Left ventricle myocardium inferior (tissue), 1 donor: ENCODE measurements at places on chromosomes 5 and 9. TPM values are rescaled to one million over a fixed set of nuclear protein-coding genes. Genes with fewer than 3 reads are reported as not detected.

GRXCR2 gene
- total RNA-seq = 1.1 TPM

ALDH1A1 gene
- 20.7 TPM for total RNA-seq

ABITRAM gene
- 18.4 TPM for total RNA-seq

GRCh38 chr5:91464886-91465646, 81.9 kb upstream of the ARRDC3 start:
- no peaks in the 10 kb centered on the region for H3K4me1 ChIP-seq
- H3K27ac ChIP-seq = no peak overlapping the region

DNA sequence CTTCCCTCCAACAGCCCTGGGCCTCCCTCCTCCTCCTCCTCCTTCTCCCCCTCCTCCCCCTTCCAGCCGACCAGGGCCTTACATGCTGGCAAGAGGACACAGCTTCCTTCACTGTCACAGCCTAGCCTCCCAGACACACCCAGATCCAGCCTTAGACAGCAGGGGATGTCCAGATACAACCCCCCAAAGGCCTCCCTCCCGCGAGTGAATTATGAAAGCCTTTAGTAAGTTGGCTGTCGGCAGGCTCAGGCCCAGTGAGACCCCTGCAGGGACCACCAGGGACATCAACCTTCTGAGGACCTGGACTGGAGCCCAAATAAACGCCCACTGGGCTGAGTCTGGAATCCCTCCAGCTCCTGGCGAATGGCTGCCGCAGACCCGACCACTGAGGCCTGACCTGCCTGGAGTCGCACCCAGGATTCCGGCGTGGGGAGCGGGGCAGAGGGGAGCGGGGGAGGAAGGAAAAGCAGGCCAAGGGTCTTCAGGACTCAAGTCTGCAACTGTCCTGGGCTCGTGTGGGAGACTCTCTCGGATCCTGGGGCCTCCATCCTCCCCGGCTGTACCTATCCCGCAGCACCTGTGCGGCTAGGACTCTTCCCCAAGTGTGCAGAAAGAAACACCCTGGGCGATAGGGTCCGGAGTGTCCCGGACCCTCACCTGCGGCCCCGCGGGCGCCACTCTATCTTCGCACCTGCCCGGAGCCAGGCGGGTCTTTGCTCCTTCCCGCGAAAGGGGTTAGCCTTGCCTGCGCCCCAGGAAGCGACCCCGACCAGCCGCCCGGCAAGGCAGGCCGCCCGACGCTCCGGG, 705 bp downstream of the SEPTIN8 start:
- H3K36me3 ChIP-seq = no peaks in the 10 kb centered on the region
- peak overlapping the region; percentile 95 for H3K4me3 ChIP-seq
- H3K27ac ChIP-seq = peak overlapping the region; percentile 90
- DNase-seq = peak; percentile 36

DNA sequence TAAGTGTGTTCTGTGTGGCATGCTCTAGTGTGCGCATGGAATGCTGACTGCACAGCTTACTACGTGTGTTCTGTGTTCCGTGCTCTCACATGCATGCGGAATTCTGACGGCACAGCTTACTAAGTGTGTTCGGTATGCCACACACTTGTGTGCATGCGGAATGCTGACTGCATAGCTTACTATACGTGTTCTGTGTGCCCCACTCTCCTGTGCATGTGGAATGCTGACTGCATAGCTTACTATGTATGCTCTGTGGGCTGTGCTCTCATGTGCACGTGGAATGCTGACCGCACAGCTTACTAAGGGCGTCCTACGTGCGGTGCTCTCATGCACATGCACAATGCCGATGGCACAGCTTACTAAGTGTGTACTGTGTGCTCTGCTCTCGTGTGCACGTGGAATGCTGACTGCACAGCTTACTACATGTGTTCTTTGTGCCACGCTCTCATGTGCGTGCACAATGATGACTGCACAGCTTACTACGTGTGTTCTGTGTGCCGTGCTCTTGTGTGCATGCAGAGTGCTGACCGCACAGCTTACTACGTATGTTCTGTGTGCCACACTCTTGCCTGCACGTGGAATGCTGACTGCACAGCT, 548.9 kb downstream of the IRX1 start:
- no peaks in the 10 kb centered on the region for H3K36me3 ChIP-seq
- H3K27me3 ChIP-seq = no peaks in the 10 kb centered on the region
- H3K27ac ChIP-seq = no peak overlapping the region
- H3K4me3 ChIP-seq = no peak overlapping the region
- DNase-seq = no peak

- H3K27ac ChIP-seq = peak overlapping the region; percentile 69
- no peaks in the 10 kb centered on the region for H3K27me3 ChIP-seq
- no peak overlapping the region for H3K4me3 ChIP-seq
- H3K4me1 ChIP-seq = peaks cover 74% of the 10 kb centered on the region
- no peak for DNase-seq
Observed at GRCh38 chr5:138949223-138949574, 74.1 kb upstream of the LRRTM2 start.

DNA sequence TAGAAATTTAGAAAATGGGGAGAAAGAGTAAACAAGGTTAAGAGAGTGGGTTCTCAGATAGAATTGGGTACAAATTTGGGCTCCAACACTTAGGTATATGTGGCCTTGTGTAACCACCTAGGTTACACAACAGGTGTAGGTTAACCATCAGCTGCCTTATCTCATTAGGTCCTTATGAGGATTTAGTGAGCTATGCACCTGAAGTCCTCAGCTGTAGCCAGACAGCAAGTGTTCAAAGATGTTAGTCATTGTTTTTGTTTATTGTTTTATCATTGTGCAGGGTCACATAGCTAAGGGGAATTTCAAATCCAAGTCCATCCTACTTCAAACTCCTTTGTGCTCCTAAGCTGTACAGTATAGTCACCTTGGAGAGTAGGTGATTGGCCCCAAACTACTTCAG, 970 bp upstream of the TRIM32 start:
- no peak overlapping the region for H3K27ac ChIP-seq
- peaks cover 51% of the 10 kb centered on the region for H3K4me1 ChIP-seq
- no peak for DNase-seq
- no peaks in the 10 kb centered on the region for H3K36me3 ChIP-seq

GRCh38 chr9:5437254-5438216, at the start of gene PLGRKT:
PLGRKT (minus strand) TSS chr9:5437925; CDS start chr9:5431977, 5,948 bp downstream.
- H3K27ac ChIP-seq = peak within 1 kb of the TSS; percentile 96
- peak within 1 kb of the TSS; percentile 75 for H3K4me3 ChIP-seq
- peaks cover 36% of the 10 kb centered on the region for H3K4me1 ChIP-seq
- H3K36me3 ChIP-seq = peaks cover 13% of the 10 kb centered on the region
- peak; percentile 96 for DNase-seq
